Activated T-cell treated with anti-CD3 and anti-CD28 coated beads, Interleukin-2, amount 50 U/mL, for 72 hours (primary cell): ENCODE measurements at places on chromosomes 2 and 18. TPM values are rescaled to one million over a fixed set of nuclear protein-coding genes. Genes with fewer than 3 reads are reported as not detected.

KCNK3 gene
- not detected for total RNA-seq

CD8B2 gene
- 1.1 TPM for total RNA-seq

GEN1 gene
- total RNA-seq = 35.2 TPM

KCNG2 gene
- not detected for total RNA-seq

TSGA10 gene
- total RNA-seq = 14.5 TPM

PFN4 gene
- total RNA-seq = 0.72 TPM

CRYGD gene
- not detected for total RNA-seq

MGAT4A gene
- 108 TPM for total RNA-seq

DAW1 gene
- not detected for total RNA-seq

ANKRD30BL gene
- total RNA-seq = not detected

VWC2L gene
- total RNA-seq = not detected

TDRD15 gene
- not detected for total RNA-seq

CLEC4F gene
- not detected for total RNA-seq

SERPINB10 gene
- total RNA-seq = 2.8 TPM

NEB gene
- 1.2 TPM for total RNA-seq

GPR35 gene
- 50.7 TPM for total RNA-seq

MOCOS gene
- total RNA-seq = 1.2 TPM

INPP5D gene
- total RNA-seq = 69.3 TPM

MEIS1 gene
- 0.34 TPM for total RNA-seq

GAD1 gene
- total RNA-seq = 17.8 TPM

SEC11C gene
- 160 TPM for total RNA-seq

LYG2 gene
- not detected for total RNA-seq

TRIB2 gene
- 2.4 TPM for total RNA-seq

SERPINB13 gene
- total RNA-seq = not detected

SRD5A2 gene
- not detected for total RNA-seq

TMEM37 gene
- total RNA-seq = not detected

SALL3 gene
- total RNA-seq = not detected

PTPRN gene
- total RNA-seq = 1.7 TPM

GREB1L gene
- total RNA-seq = not detected

SLC39A10 gene
- 75.8 TPM for total RNA-seq

TMEM169 gene
- 1.6 TPM for total RNA-seq

TFPI gene
- total RNA-seq = 0.05 TPM

TPO gene
- not detected for total RNA-seq

CHRND gene
- not detected for total RNA-seq

SP5 gene
- total RNA-seq = 1.4 TPM

EVA1A gene
- 0.56 TPM for total RNA-seq
